NK-92 treated with Interleukin-12 subunit alpha and Interleukin-12 subunit beta, amount 100 ng/mL, for 24 hours (cell line): ENCODE measurements at places on chromosomes 2 and 18.

DNA sequence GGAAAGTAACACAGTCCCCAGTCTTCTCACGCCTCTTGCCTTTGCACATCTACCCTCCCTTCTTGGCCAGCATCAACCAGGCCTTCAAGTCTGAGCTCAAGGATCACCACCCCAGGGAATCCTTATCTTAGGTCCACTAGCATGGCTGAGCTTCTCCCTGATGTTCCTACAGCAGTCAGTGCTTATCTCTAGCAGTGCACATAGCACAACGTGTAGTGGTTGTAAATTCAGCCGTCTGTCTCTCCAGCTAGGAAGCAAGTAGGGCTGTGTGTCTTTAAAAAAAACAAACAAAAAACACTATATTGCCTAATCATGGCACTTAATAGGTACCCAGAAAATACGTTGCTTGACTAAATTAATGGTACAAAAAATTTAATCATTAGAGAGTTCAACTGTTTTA, 29.2 kb downstream of the KCNG3 start:
- DNase-seq = no peak

DNA sequence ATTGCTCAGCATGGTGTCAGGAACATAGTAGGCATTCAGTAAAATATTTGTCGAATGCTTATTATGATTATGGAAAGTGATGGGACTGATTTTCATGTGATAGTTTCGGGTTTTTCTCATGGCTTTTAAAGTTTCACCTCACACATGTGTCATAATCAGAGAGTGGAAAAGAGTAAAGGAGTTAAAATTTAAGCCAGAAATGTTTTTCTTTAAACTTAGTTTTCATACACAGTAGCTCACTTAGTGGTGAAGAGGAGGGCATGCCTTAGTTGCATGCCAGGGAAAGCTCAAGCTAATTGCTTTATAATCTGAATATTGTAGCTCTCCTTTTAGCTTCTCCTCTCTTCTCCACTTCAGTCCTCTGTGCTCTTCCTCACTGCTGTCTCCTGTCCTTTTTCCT, 38.0 kb downstream of the EHBP1 start:
- no peak for DNase-seq

DNA sequence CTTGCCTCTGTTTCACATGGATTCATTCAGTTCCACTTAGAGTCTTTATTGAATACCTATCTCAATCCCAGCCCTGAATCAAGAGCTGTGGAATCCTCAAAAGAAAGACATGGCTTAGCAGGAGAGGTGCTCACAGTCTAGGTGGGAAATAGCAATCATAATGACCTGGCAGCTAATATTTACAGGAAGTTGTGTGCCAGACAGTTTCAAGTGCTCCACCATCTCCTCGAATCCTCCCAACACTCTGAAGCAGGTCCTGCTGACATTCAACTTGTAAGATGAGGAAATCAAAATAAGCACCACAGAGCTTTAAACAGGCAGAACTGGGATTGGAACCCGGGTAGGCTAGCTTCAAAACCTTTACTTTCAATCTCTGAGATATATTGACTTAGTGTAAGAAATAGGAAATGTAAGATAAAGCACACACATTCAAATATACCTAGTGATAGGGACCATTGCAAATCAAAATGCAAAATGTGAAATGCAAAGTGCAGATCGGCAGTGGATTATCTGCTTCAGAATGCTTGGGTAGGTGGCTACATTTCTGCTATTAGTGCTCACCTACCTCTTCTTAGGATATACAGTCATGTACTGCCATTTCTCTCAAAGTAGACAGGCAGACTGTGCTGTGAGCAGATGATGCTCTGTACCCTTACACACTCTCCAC, 182.0 kb downstream of the PRKCE start:
- no peak for DNase-seq

DNA sequence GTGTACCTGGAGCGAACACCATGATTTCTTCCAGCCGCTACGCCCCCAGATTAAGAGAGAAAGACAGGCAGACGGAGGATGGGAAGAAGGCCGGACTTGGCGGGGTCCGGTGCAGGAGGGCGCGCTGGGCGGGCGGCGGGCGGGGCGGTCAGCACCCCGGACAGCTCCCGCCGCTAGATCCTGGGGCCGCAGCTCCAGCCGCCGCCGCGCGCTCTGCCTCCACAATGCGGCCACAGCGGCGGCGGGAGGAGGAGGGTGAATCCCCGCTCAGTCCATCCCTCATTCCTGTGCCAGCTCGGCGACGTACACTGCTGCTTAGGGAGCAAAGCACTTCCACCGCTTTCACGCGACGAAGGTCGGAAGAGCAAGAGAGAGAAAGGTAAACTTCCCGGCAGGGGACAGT, at the start of gene AKAIN1:
Gene AKAIN1 (minus strand): TSS at position 226 of the 403 bp plus-strand sequence. CDS start 204 bp downstream, at position 22.
- DNase-seq = no peak

GRCh38 chr2:14072338-14072737, 560.2 kb upstream of the LRATD1 start:
- no peak for DNase-seq

DNA sequence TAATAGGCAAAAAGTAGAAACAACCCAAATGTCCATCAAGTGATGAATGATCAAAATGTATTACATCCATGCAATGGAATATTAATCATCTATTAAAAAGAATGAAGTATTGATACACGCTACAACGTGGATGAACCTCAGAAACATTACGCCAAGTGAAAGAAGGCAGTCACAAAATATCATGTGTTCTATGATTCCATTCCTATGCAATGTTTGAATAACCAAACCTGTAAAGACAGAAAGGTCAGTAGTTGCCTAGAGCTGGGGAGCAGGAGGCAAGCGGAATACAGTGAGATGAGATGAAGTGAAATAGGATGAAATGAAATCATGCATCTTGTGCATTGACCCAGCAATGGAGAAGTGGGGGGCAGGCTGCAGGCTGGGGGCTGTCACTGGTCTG, 17.9 kb upstream of the COL6A3 start:
- no peak for DNase-seq

DNA sequence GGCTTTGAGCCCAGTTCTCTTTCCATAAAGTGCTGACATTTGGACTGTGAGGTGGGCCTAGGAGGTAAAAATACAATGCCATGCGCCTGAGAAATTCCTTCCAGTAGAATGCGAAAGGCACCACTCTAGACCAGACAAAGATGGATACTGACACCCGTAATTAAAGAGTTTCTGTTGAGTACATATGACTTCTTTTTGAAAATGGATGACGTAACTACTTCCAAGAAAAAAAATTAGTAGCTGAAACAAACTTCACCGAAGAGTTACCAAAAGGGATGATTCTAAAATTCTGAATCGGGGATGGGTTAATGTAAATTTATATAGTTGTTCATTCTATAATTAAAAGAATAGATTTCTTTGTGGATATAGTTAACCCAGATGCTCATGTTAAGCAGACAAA, 146.8 kb downstream of the ALK start:
- DNase-seq = no peak

- no peak for DNase-seq
Observed at GRCh38 chr2:161112908-161113307, 47.3 kb upstream of the TANK start.

- DNase-seq = no peak
Observed at GRCh38 chr2:203971251-203971650, 34.7 kb downstream of the ICOS start.

GRCh38 chr18:73742957-73743356, 404.7 kb downstream of the FBXO15 start:
- DNase-seq = no peak

- no peak for DNase-seq
Observed at GRCh38 chr18:22641958-22642357, 224.2 kb upstream of the CTAGE1 start.

DNA sequence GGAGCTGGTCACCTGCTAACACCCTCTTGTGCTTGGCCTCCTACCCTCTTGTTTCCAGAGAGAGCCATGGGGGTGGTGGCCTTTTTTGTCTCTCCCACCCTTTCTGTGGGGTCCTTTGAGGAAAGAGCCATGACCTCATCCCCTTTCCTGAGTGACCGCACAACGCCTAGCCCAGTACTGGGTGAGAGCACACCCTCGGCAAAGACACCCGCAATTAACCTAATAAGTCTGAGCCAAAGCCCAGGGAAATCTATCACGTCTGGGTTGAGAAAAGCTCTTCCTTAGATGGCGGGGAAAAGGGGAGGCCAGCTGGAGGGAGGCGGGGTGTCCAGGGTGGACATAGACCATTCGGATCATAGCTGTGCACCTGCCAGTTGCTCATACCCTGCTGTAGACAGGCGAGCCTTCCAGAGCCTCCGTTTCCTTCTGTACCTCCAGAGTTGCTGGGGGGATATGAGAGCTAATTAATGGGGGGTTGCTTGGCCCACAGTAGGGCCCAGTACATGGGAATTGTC, 93.7 kb upstream of the MCFD2 start:
- no peak for DNase-seq

DNA sequence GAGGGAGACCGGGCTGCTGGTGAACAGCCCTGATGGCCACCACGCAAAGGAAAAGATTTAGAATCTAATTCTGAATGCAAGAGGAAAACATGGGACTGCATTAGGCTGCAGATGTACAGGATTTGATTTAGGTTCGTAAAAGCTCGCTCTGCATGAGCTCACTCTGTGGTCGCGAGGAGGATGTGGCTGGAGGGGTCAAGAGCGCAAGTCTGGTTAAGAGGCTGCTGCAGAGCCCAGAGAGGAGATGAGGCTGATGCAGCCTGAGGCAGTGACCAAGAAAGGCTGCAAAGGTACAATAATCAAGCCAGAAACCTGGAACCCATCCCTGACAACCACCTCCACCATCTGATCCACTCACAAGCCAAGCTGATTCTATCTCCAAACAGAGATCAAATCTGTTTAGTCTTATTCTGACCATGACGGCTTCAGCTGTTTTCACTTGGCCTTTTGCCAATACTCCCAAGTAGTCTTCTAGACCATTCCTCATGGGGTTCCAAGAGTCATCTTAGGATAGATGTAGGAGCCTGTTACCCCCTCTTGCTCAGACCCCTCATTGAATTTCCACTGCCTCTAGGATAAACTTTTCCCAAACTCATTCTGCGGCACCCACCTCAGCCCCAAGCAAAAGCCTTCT, 58.9 kb upstream of the ARL4C start:
- DNase-seq = peak; percentile 30

DNA sequence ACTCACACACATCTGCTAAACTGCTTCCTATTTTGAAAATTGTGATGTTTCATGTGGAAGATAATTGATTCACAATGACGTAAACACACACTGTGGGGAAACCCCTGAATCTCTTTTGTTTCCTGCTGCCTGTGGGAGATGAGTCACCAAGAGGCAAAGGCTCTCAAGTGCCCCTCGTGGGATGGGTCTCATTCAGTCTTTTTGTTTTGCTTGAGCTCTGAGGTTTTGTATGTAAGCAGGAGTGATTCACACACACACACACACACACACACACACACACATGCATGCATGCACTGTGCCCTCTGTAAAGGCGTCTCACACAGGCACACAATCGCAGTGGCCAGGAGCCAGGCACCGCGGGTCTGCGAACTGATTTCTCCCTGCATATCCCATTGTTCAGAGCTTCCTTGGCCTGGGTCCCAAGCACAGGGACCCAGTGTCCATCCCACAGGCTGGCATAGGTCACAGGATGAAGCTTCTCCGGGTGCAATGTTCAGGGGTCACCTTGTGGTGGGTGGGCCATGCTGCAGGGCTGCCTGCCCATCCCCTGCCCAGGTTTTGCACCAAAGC, 12.1 kb upstream of the ARHGEF4 start:
- DNase-seq = peak; percentile 63

- no peak for DNase-seq
Observed at GRCh38 chr2:204871231-204871953, 326.1 kb downstream of the PARD3B start.

DNA sequence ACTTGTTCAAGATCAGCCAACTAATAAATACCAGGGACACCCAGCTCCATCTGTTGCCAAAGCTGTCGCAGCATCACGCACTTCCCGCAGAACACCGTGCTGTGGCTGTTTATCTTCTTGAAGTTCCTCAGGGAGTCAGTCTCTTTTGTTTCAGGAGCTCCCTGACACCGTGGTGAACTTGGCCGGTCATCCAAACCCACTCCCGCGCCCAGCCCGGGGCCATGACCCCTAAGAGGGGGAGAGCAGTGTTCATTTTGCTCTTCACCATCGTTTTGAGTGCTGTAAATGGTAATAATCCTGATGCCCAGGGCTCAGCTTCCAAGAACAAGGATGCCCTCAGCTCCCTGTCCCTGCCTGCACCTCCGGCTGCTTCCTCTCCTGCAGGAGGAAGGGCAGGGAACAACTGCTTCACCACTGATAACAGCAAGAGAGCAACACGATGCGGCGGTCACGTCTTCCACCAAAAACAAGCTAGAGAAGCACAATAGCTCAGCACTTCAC, 131.4 kb downstream of the SEPTIN10 start:
- no peak for DNase-seq

GRCh38 chr2:60538101-60538500, 15.4 kb downstream of the BCL11A start:
- no peak for DNase-seq

DNA sequence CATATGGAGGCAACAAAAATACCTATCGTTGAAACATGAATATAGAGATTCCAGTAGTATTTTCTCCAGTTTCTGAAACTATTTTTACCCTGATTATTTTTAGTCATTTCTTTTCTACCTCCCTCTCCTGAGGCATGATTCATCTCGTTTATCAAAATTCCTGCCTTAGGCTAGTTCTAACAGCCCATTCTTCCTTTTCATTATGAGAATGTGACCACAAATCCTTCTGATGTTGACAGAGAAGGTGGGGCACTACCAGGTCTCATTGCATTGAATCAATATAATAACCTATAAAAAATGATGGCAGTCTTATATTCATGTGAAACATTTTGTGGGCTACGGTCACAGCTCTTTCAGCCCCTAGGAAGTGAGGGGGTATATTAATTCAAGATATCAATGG, 406.5 kb upstream of the UBE2E3 start:
- DNase-seq = no peak

GRCh38 chr2:214311031-214311533, 99.8 kb upstream of the VWC2L start:
- DNase-seq = no peak

GRCh38 chr2:226687641-226688253, 111.9 kb downstream of the IRS1 start:
- DNase-seq = no peak

- no peak for DNase-seq
Observed at GRCh38 chr18:12345491-12346239, 31.4 kb downstream of the AFG3L2 start.

DNA sequence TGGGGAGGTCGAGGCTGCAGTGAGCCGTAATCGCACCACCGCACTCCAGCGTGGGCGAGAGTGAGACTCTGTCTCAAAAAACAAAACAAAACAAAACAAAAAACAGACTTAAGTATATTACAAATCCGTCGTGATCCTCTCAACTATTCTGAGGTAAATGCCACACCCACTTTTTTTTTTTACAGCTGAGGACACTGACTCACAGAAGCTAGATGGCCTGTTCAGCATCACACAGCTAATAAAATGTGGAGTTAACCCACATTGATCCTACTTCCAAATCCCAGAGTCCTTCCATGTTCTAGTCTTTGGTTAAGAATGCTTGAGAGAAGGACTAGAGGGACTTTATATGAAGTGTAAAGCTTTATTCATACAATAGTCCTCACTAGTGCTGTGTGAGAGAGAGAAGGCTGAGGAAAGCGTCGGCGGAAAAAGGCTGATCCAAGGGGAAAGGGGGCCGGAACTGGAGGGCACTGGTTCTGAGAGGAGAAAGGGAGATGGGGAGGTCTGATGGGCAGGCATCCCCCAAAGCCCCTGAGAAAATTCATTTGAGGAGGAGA, 627 bp downstream of the RNF25 start:
- DNase-seq = no peak

- no peak for DNase-seq
Observed at GRCh38 chr18:57659460-57660102, 37.9 kb upstream of the NARS1 start.

- no peak for DNase-seq
Observed at GRCh38 chr2:11573418-11574175, 39.8 kb downstream of the GREB1 start.

- no peak for DNase-seq
Observed at GRCh38 chr2:191933307-191934105, 86.6 kb upstream of the CAVIN2 start.

GRCh38 chr2:95062242-95063085, 37.0 kb downstream of the MAL start:
- no peak for DNase-seq
